ENCODE measurements at places on chromosomes 2 and 18.

- peak; percentile 86 for DNase-seq
Observed at GRCh38 chr2:236569573-236569973, at the start of gene ACKR3. ACKR3 (plus strand) TSS chr2:236569825; CDS start chr2:236580466, 10,641 bp downstream.

- peak; percentile 46 for DNase-seq
Observed at GRCh38 chr2:120614901-120615300, 120.8 kb upstream of the GLI2 start.

DNA sequence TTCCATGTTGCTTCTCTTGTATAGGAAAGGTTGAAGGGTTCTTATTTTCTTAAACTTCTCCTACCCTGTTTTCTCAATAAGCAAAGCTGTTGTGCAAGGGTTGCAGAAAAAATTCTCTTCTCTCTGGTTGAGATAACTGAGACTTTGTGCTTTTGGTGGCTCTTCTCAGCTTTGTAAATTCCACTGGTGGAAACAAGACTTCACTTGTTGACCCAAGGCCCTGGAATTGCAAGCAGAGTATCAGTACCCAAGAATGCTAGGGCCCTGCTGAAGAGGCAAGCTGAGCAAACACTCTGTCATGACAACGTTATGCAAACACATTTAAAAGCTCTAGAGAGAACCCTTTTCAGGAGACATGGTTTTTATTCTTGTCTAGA, 294.7 kb upstream of the EPAS1 start:
- no peak for DNase-seq

GRCh38 chr2:8676191-8676920, 5.5 kb upstream of the ID2 start:
- DNase-seq: no peak

- no peak for DNase-seq
Observed at GRCh38 chr2:28269019-28269784, 123.5 kb upstream of the FOSL2 start.

- no peak for DNase-seq
Observed at GRCh38 chr2:134296301-134296700, 42.4 kb downstream of the MGAT5 start.

DNA sequence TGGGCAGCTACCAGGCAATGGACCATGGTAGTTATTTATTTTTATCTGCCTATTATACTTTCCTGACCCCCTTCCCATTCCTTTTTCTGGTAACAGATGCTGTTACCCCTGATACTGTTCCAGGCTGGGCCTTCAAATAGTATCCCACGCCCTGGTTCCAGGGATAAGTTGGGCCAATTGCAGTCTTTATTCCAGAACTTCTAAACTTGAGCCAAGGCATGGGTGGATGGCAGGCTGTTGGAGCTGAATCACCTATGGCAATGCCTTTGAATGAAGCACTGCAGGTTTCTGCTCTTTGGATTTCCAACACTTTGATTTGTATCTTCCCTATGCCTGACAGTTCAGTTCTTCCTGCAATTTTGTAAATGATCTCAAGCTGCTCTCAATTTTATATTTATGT, 99.2 kb upstream of the LHCGR start:
- DNase-seq: no peak

GRCh38 chr2:45332094-45332493, 279.0 kb downstream of the SRBD1 start:
- no peak for DNase-seq

GRCh38 chr2:84038866-84039265, 420.2 kb downstream of the SUCLG1 start:
- DNase-seq: no peak

GRCh38 chr2:85327160-85327821, 498 bp downstream of the TGOLN2 start:
- no peak for DNase-seq

GRCh38 chr2:120818441-120818920, 82.8 kb downstream of the GLI2 start:
- peak; percentile 65 for DNase-seq

GRCh38 chr2:28336982-28337627, 55.6 kb upstream of the FOSL2 start:
- DNase-seq: no peak

- DNase-seq: no peak
Observed at GRCh38 chr18:13548966-13549879, 177.1 kb downstream of the FAM210A start.

DNA sequence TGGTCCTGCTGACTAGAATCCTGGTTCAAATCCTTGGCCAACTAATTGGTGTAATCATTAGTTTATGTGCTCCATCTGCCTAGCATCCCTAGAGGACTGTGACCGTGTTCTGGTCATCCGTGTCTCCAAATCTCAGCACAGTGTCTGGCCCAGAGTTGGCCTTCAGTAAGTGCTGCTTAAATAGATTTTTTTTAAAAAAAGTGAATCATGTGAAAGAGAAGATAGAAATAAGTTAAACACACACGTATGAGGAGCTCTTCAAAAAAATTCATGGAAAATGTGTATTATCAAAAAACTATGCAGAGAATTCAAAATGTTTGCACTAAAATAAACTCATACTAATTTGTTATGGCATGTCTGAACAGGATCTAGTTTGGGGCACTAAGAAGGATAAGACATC, 129.3 kb upstream of the TLK1 start:
- DNase-seq: no peak

DNA sequence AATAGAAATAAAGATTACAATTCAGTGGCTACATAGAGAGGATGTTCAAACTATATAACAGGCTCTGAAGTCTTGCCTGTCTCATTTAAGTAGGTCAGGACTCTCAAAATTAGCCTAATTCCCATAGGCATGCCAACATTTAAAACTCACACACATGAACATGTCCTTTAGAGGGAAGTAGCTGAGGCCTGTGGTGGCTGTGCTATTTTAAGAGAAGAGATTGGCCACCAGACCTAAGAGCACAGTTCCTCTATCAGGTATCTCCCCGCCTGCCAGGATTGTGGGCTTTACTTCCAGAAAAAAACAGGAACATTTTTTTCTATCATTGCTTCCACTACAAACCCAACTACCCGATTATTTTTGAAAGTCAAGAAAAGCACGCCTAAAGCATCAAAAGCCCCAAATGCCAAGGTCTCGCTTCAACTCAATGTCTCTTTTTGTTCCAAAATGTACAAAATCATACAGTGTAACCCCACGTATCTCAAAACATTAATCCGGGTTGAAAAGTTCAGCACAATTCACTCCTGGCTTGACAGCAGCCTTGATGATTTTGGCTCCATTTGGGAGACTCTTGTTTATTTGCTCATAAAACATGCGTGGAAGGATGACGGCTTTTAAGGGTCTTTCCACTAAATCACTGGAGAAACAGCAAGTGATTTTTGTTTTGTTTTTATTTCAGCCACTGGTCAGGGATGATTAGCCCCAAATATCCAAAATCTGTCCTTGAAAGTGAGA, 15.3 kb downstream of the FHL2 start:
- no peak for DNase-seq

DNA sequence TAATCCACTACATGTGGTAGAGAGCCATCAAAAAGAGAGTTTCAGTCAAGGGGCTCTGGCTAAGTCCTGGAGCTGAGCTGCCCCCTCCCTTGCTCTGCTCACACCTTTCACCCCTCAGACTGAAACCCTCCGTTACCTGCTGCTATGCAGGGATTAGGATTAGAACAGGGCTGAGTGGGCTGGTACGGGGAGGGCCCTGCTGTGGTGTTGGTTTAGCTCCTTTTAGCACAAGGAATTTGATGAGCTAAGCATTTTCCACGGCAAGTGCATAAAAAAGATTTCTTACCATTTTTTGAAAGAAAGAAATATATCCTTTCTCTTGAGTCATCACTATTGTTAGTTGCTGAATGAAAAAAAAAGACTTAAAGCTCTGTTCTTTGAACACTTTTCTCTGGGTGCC, 46.3 kb downstream of the TCF7L1 start:
- DNase-seq: no peak

- DNase-seq: no peak
Observed at GRCh38 chr2:52395912-52396311, 1364.0 kb upstream of the NRXN1 start.

Measured in chondrocyte (in vitro differentiated cells).